ENCODE measurements at places on chromosomes 2 and 18. TPM values are rescaled to one million over a fixed set of nuclear protein-coding genes. Genes with fewer than 3 reads are reported as not detected.

PTPRN gene
- 17.4 TPM for polyA plus RNA-seq

IL36G gene
- 0.06 TPM for polyA plus RNA-seq

PARD6G gene
- 12.0 TPM for polyA plus RNA-seq

SERPINB5 gene
- 0.03 TPM for polyA plus RNA-seq

SERPINB3 gene
- polyA plus RNA-seq: 0.18 TPM

CTNNA2 gene
- 3.9 TPM for polyA plus RNA-seq

MAP4K4 gene
- polyA plus RNA-seq: 53.2 TPM

CASP8 gene
- polyA plus RNA-seq: 2.3 TPM

PAX3 gene
- 0.33 TPM for polyA plus RNA-seq

SP140 gene
- 0.23 TPM for polyA plus RNA-seq

ERICH2 gene
- polyA plus RNA-seq: not detected

DNMT3A gene
- 33.6 TPM for polyA plus RNA-seq

C2orf81 gene
- polyA plus RNA-seq: 2.4 TPM

CCDC150 gene
- 6.1 TPM for polyA plus RNA-seq

HOXD3 gene
- polyA plus RNA-seq: not detected

CCDC102B gene
- polyA plus RNA-seq: 1.1 TPM

METTL21A gene
- 31.3 TPM for polyA plus RNA-seq

SFTPB gene
- polyA plus RNA-seq: not detected

CNTNAP5 gene
- 0.13 TPM for polyA plus RNA-seq

MARCHF4 gene
- 1.8 TPM for polyA plus RNA-seq

REG3A gene
- not detected for polyA plus RNA-seq

IL36RN gene
- polyA plus RNA-seq: not detected

PLCL1 gene
- polyA plus RNA-seq: not detected

RNF125 gene
- polyA plus RNA-seq: 14.3 TPM

AMER3 gene
- polyA plus RNA-seq: 0.17 TPM
